T-helper 2 cell treated with Interferon-gamma antibody and Interleukin-4, amounts not matched to agents 100 ng/mL and 5 ng/mL, for 36 hours (primary cell): ENCODE measurements at places on chromosomes 4 and X. TPM values are rescaled to one million over a fixed set of nuclear protein-coding genes. Genes with fewer than 3 reads are reported as not detected.

PAGE2 gene
- total RNA-seq = not detected in 2 replicates

YTHDC1 gene
- total RNA-seq = 77.1 and 80.5 TPM in 2 replicates

MAGEA2 gene
- not detected in 2 replicates for total RNA-seq

NSG1 gene
- total RNA-seq = 0.59 and 0.66 TPM in 2 replicates

CACNA1F gene
- total RNA-seq = 0.14 and 0.36 TPM in 2 replicates

AR gene
- total RNA-seq = 0.48 and 0.61 TPM in 2 replicates

BMPR1B gene
- 0.07 TPM in 1 of 2 replicates, not detected in the other for total RNA-seq

NEIL3 gene
- 38.0 and 38.9 TPM in 2 replicates for total RNA-seq
